ENCODE measurements at places on chromosomes 7 and 10.

- DNase-seq = no peak
Observed at GRCh38 chr10:122768389-122768745, 68.7 kb upstream of the C10orf120 start.

- no peak for DNase-seq
Observed at GRCh38 chr10:70930263-70931000, 42.1 kb upstream of the PCBD1 start.

DNA sequence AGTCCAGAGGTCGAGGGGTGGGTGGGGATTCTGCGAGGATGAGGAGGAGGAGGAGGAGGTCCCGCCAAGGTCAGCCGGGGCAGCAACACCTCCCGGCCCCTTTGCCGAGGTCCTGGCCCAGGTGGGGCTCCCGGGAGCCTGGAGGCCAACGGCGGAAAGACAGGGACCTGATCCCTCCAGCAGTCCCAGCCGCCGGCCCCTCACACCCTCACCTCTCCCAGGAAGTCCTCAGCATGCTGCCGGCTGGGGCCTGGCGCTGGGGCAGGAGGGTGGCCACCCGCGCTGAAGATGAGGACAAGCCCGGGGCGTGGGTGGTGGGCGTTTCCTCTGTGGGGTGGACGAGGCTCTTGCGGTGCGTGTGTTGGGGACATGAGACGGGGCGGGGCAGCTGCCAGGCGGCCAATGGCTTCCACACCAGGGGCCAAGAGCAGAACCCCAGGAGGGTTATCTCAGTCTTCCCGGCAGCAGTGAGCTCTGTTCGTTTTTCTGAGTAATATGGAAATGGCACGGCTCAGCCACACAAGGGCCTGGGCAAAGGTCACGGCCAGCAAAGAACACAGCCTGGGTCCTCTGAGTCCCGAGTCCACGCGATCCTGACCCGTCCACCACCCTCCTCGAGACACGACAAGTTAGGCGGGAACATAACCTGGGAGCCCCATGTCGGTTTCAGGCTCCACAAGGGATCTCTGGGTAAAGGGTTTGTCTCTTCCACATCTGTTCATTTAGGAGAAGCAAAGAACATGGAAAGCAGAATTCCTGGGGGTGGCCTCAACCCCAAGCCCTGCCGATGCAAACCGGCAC, 82.9 kb upstream of the PDGFA start:
- no peak for DNase-seq

- DNase-seq = no peak
Observed at GRCh38 chr7:66403564-66403963, 198.4 kb downstream of the TPST1 start.

DNA sequence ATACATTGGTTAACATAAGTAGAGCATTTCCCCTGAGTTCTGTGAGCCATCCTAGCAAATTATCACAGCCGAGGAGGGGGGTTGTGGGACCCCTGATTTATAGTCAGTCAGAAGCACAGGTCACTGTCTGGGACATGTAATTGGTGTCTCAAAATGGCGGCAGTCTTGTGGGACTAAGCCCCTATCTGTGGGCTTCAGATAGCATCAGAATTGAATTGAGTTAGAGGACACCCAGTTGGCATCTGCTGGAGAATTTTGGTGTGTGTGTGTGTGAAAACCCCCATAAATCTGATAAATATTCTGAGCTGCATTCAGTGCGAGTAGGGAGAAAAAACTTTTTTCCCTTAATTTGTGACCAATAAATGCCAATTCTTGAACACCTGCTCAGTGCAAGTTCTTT, 6.5 kb upstream of the TET1 start:
- DNase-seq = no peak

GRCh38 chr10:70480239-70480861, 1.8 kb downstream of the PALD1 start:
- DNase-seq = peak; percentile 83

DNA sequence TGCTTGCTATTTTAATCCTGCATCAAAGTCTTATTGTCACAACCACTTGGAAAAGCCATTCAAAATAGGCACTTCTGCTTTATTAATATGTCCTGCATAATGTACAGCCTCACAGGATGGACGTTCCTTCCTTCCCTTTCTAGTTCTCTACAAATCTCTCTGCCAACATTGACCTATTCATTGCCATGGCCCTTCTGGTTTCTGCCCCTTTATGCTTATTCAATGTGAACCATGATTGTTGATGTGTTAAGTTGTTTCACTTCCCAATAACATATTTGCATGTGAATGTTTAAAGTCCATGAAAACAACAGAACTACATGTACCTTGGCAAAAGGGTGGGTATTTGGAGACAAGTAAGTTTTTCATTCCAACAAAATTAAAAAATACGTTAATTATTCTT, 45.7 kb downstream of the COL28A1 start:
- DNase-seq = no peak

DNA sequence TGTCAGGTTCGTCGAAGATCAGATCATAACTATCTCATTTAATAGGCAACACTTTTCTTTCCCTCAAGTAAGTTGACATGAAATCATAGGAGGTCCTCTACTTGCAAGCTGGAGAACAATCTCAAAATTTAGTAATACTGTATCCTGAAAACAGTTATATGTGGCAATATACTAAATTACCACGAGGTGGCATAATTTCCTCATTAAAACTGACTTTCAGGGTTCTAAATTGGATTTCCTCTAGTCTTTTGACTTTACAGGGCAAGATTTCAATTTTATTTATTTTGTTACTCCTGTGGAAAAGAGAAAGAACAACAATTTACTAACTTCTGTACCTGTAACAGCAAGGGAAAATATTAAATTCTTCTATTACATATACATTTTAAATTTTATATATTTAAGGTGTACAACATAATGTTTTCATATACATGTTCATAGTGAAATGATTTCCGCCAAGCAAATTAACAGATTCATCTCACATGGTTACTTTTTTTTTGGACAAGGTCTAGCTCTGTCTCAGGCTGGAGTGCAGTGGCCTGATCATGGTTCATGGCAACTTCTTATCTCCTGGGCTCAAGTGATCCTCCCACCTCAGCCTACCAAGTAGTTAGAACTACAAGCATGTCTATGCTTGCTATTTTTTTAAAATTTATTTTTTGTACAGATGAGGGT, 53.4 kb upstream of the CYP2C18 start:
- DNase-seq = peak; percentile 65

DNA sequence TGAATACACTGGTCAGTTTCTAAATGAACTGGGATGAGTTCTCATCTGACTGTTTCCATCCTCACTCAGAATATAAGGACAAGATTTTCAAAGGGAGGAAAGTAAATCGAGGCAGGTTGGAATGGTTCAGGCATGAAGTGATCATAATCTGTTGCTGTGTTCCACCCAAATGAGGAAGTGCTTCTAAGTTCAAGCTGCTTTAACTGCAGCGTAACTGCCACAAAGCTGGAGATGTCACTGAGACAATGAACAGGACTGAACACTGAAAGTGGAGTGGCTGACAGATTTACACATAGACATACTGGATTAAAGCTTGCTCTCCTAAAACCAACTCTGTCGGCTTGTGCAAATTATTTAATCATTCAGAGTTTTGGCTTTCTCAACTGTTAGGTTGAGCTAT, 66.6 kb downstream of the GPR37 start:
- no peak for DNase-seq

GRCh38 chr10:103916876-103917275, 1.1 kb downstream of the STN1 start:
- no peak for DNase-seq

GRCh38 chr7:34130558-34131295, 225.4 kb downstream of the BMPER start:
- DNase-seq = no peak

DNA sequence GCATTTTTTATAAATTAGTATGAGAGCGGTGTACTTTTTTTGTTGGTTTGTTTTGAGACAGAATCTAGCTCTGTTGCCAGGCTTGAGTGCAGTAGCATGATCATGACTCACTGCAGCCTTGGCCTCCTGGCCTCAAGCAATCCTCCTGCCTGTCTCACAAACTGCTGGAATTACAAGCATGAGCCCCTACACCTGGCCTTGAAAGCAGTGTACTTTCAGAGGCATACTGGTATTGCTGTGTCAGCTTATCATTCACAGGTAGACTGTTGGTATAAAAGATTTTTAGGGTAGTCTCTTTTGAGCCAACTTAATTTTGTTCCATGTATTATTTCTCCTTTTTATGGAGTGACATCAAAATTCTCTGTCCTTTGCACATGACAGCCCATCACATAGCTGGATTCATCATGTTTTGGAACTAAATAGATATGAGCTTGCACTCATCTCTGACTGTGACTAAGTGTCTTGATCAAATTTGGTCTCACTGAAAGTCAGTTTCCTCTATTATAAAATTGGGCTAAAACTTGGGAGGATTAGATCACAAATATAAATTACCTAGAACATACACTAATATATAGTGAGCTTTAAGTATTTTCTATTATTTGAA, 12.4 kb downstream of the GNAT3 start:
- no peak for DNase-seq

GRCh38 chr7:81025360-81025759, 106.5 kb upstream of the SEMA3C start:
- DNase-seq = no peak

DNA sequence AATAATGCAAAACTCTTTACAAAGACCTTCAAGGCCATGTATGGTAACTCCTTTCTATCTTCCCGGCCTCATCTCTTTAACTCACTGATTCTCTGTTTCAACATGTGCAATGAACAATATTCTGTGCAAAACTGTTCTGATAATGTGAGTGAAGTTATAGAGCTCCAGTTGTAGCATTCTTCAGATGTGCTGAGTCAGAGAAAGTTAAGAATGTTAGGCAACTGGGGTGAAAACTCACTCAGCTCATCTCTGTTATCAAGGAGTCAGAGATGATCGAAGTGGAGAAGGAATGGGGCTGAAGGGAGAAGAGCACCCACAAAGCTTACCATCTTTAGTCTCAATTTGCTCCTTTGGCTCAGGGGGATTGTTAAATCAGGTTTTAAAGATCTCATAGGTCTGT, 344.7 kb upstream of the NPSR1 start:
- DNase-seq = no peak

DNA sequence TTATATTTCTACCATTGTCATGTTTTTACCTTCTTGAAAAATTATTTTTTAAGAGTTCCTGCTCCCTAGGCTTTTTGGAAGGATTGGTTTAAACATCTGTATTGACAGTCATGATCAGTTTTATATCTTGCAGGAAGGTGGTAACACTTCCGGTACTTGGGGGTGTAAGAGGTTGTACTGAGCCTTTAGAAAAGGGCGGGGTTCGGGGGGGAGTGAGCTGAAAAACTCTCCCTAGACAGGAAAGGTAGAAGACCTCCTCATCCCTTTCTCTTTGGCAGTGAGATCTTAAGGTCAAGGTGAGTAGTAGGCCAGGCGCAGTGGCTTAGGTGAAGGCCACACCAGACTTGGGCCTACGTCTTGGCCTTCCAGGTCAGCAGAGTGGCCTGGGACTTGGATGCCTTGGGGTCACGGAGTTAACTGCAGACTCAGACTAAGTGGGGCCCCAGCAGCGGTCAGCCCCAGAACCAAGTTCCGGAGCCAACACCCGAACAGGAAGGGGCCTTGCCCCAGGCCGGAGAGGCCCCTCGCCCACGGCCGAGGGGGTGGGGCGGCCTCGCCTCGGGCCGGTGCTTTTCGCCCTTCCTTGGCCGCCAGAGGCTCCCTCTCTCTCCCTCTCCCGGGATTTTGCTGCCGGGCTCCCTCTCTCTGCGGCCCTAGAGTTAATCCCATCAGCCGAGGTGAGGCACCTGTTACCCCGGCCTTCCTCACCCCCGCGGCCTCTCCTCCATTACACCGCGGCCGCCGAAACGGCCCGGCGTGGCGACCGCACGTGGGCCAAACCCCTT, at the start of gene PPP1R9A:
Gene PPP1R9A, plus strand, starts transcription at position 569 of the 785 bp plus-strand sequence. CDS start 2,520 bp downstream, outside the sequence.
- no peak for DNase-seq

DNA sequence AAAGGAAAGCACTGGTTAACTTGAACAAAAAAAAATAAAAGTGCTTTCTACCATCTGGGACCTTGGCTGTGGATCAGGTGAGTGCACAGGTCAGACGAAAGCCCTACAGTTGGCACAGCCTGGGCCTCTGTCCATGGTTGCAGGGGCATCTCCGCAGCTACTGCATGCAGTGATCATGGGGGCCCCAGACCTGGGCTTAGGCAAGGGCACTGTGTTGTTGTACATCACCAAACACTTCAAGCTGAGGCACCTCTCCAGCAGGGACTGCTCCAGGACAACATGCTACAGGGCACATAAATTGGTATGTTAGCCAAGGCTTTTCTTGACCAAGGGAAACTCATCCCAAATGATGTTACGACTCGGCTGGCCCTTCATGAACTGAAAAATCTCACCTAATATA, 23.5 kb downstream of the KLHL7 start:
- DNase-seq = no peak

DNA sequence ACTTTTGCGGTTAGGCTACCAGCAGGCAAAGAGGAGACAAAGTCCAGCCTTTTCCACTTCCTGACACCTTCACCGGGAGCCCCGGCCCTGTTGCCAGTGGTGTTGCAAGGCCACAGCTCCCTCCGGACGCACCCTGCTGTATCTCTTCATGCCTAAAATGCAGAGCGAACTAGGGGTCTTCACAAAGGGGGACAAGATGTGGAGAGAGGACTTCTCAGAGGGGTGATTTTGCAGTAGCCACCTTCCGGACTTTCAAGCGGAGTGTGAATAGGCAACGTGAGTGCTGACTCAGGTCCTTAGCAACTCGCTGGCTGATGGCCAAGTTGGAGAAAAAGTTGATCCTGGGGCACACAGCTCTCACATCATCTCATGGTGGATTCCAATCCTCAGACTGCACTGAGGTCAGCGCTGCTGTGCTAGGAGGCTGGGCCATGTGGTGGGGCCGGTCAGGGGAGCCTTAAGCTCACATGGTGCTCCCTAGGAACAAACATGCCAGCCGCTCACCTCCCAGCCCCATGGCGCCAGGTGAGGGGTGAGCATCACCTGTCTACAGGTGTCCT, 166.3 kb downstream of the LCOR start:
- no peak for DNase-seq

DNA sequence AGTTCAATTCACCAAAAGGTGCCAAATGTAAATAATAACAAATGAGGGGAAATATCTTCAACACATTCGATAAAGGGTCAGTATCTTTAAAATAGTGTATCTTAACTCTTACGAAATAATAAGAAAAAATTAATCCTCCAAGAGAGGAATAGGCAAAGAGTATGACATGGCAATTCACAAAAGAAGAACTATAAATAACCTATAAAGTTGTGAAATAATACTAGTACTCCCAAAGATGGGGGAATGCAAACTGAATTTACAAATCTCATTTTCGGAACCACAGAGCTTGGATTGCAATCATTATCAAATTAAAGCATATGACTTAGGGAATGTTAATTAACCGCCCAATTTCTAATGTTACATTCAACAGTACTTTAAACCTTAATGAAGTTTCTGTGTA, 78.2 kb upstream of the TARP start:
- peak; percentile 40 for DNase-seq

DNA sequence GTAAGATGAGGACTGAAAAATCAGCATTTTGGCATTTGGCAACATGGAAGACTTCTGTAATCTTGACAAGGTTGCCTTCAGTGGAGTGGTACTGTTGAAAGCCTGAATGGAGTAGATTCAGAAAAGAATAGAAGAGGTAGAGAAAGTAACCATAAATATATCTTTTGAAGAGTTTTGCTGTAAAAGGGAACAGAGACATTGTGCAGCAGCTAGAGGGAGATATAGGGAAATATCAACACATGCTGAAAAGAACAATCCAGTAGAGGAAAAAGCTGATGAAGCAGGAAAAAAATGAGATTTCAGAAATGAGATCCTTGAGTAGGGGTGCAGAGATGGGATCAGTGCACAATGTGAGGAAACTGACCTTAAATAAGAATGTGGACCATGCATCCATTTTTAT, 60.0 kb downstream of the RAPGEF5 start:
- no peak for DNase-seq

- DNase-seq = no peak
Observed at GRCh38 chr10:71964098-71964742, at the start of gene CHST3. Gene CHST3 (plus strand): TSS chr10:71964395. CDS start chr10:72005843, 41,448 bp downstream.

All from Karpas-422 (cell line).